ENCODE measurements at places on chromosomes 3 and 15.

DNA sequence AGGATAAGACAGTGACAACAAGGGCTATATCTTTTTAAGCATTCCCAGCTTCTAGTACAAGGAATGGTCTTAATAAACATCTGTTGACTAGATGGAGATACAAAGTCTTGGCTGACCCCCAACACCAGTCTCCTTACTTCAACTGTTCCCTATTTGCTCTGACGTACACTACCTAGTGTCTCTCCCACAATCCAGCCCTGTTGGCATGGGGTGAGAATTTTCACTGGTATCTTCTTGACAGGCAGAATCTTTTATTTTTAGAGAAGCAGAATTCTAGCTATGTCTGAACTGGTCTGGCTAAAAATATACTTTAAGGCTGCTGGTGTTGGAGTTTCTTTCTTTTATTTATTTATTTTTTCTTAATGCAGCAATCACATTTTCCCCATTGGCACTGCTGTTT, 82.0 kb downstream of the ETFA start:
- no peak for DNase-seq

- DNase-seq, result no peak
Measured at GRCh38 chr15:69859866-69860265, 237.9 kb downstream of the TLE3 start.

GRCh38 chr3:37198996-37199395, 24.6 kb upstream of the LRRFIP2 start:
- DNase-seq, result no peak

- DNase-seq, result no peak
Measured at GRCh38 chr3:24264748-24265158, 229.9 kb downstream of the THRB start.

DNA sequence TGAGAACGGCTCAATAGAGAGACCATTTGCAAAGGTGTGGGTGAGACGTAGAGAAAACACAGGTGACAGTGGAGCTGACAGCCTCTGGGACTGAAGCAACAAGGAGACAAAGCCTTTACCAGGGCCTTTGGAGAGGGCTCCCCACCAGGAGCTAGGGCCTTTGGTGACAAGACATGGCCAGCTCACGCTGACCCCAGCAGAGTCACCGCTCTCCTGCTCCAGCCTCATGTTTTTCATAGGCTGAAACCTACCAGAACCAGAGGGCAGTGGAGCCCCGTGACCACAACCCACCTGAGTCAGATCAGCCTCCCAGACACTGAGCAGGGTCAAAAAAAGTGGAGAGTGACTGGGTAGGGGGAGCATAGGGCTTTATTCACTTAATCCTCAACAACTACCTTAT, 214.7 kb downstream of the SHQ1 start:
- DNase-seq, result no peak

GRCh38 chr15:53434174-53434678, 325.2 kb downstream of the WDR72 start:
- DNase-seq, result no peak

GRCh38 chr3:126781406-126781805, 77.4 kb downstream of the CHCHD6 start:
- DNase-seq, result no peak

- DNase-seq, result no peak
Measured at GRCh38 chr3:55160241-55160983, 232.6 kb upstream of the LRTM1 start.

DNA sequence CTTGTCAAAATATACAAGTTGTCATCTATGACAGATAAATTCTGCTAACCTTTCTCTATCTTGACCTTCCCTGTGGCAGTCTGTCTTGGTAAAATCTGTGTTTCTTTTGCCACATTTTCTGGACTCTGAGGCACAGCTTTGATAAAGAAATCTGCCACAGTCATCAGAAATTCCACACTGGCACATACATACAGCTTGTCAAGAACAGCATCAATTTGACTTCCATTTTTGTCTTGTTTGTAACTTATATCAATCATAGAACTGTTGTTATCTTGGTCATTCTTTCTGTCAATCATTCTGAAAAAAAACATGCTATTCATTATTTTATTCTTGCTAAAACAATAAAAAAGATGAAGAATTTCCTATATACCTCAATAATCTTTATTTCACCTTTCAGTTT, 130.8 kb downstream of the VPS13C start:
- DNase-seq, result no peak

GRCh38 chr3:32817558-32818228, at the start of gene TRIM71:
TSS of gene TRIM71 (plus strand) at chr3:32817997. CDS start at chr3:32818081, 84 bp downstream.
- DNase-seq, result no peak

GRCh38 chr3:71453822-71454511, 129.6 kb downstream of the FOXP1 start:
- DNase-seq, result no peak

DNA sequence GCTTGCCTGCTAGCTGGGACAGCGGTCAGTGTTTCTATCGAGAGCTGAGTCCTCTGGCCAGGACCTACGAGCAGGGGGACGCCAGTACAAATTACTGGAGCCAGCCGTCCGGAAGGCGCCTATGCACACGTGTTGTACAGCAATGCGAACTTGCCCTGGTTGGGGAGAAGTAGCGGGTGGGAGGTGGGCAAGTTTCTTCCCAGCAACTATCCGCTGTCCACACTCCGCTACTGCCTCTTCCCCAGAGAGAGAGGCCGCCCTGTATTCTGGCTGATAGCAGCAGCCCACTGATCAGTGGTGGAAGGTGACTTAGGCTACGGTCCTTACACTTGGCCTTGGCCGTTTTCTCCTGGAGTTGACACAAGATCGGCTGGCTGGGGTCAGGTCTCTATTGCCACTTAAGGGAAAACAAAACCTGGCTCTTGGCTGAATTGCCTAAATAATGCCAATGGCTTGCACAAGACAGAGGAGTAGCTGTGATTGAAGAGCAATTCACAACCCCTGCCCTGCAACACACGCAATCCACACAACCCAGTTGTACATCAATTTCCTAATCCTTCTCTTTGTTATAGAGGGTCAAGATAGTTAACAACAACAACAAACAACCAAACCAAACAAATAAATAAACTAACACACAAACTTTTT, 12.8 kb upstream of the SHC4 start:
- no peak for DNase-seq

GRCh38 chr15:71547011-71547410, 263.3 kb upstream of the NR2E3 start:
- DNase-seq, result no peak

- no peak for DNase-seq
Measured at GRCh38 chr3:158571969-158572765, 1.2 kb downstream of the MLF1 start.

GRCh38 chr15:75348562-75349350, 1.9 kb downstream of the NEIL1 start:
- no peak for DNase-seq

GRCh38 chr3:187242435-187242834, 45.1 kb downstream of the RTP1 start:
- DNase-seq, result no peak

- no peak for DNase-seq
Measured at GRCh38 chr3:69579306-69580041, 159.8 kb upstream of the MITF start.
